Glutamatergic neuron (in vitro differentiated cells): ENCODE measurements at places on chromosomes 7 and 10.

GRCh38 chr7:75055155-75055554 is 18.4 kb downstream of the RCC1L start:
- no peak for DNase-seq

DNA sequence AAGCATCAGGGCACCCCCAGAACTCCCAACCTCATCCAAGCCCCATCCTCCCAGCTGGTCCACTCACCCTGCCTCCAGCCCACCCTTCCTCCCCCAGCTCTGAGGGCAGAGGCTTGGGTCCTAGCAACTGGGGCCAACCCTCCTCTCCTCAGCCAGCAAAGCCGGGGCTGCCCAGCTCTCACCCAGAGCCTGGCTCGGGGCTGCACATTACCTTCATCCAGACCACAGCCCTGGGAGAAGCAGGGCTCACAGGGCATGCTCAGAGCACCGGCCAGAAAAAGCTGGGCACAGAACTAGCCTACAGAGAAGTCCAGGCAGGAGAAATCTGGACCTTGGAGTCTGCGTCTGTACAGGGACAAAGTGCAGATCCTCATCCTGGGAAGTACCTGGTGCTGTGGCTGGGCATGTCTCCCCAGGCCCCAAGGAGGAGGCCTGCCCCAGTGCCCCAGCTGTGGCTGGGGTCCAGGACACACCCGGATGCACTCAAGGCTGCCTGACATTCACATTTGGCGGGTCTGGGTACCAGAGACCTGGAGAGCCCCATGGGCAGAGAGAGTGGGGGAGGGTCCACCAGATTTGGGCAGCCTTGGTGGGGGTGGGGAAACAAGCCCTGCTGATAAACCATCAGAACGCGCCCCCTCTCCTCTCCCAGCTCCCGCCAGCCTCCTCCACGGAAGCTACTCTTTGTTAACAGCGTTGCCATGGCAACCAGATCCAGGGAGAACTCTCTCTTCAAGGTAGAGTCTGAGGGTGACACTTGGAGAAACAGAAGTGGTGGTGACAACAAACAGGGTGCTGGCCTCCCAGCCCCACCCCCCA is 5.1 kb downstream of the RASGEF1A start:
- no peak for DNase-seq

DNA sequence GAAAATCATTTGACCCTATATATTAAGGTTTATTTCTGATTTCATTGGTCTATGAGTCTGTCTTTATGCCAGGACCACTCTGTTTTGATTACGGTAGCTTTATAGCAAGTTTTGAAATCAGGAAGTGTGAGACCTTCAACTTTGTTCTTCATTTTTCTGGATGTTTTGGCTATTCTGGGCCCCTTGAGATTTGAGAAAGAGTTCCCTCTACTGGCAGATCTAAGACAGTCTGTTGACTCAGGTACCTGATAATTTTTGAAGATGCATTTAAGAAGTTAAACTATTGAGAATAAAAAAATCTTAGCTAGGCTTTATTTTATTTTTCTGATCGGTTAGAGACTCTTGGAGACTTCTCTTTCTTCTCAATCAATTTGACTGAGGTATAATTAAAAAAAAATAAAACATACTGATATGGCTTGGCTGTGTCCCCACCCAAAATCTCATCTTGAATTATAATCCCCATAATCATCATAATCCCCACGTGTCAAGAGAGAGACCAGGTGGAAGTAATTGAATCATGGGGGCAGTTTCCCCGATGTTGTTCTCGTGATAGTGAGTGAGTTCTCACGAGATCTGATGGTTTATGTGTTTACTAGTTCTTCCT is 209.2 kb downstream of the SNX10 start:
- DNase-seq: no peak

- peak; percentile 87 for DNase-seq
Measured at GRCh38 chr7:20330239-20330927, at the start of gene ITGB8. Gene ITGB8 (plus strand): TSS chr7:20330900. CDS start chr7:20331807, 907 bp downstream.

- DNase-seq: no peak
Measured at GRCh38 chr10:79285315-79286197, 61.7 kb upstream of the PPIF start.

- DNase-seq: no peak
Measured at GRCh38 chr10:121526135-121526790, 72.0 kb downstream of the FGFR2 start.

GRCh38 chr7:12967322-12967721 is 279.9 kb downstream of the ARL4A start:
- DNase-seq: no peak

DNA sequence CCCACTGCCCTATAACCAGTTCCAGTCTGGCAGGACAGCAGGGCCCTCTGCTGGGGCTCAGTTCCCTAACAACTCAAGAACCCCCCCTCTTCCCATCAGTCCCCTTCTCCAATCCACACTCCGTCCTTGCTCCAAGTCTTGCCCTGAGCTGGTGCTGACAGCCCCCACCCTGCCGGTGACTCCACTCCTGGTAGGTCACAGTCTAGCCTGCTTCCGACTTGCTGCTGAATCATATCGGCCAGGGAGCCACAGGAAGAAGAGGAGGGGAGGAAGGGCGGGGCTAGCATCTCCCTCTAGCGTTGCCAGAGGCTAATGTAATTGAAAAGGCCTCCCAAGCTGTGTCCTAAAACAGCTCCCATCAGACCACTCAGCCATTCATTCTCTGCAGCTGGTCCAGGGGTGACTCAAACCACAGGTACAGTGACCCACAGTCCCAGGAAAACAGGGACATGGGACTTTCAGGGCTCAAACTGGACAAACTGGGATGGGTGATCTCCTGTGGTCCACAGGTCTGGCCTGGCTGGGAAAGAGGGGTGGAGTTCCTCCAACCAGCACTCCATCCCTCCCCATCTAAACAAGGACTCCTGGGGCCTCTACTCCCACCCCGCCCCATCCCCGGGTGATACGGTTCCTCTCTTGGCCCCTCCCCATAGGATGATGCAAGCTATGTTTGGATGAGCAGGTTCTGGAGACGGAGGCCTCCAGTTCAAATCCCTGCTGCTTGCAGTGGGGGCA is 158.8 kb downstream of the SH3PXD2A start:
- DNase-seq: peak; percentile 60

DNA sequence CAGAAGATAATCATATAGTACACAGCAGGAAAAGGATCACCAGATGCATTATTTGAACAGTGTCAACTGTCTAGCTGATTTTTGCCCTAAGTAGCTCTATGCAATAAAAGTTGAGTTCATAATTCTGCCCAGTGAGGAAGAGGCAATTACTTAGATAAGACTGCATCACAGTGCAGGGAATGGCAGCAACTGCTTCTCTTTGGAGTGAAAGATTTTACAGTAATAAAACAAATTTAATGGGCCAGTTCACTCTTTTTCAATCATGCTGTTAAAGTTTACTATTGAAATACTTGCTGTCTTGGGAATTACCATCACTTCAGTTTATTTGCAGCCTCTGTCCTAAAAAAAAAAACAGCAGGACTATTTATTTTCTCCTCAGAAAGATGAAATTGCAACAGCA is 907.9 kb downstream of the ANKRD7 start:
- no peak for DNase-seq

DNA sequence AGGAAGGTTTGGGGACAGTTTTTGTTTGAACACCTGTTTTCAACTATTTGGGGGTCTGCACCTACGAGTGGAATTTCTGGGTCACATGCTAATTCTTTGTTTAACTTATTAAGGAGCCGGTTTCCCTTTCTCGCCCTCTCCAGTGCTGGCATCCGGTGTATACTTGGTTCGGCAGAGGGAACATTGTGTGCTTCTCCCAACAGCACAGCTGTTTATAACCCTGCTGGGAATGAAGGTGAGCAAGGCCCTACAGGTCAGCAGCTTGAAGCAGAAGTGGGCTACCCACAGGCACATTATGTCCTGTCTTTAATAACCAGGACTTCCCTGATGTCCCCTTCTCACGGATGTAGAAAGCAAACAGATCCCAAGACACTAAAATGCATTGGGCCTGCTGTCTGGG is 87.5 kb upstream of the PDCD4 start:
- no peak for DNase-seq

- no peak for DNase-seq
Measured at GRCh38 chr7:142669074-142669654, 80.1 kb upstream of the PRSS1 start.

DNA sequence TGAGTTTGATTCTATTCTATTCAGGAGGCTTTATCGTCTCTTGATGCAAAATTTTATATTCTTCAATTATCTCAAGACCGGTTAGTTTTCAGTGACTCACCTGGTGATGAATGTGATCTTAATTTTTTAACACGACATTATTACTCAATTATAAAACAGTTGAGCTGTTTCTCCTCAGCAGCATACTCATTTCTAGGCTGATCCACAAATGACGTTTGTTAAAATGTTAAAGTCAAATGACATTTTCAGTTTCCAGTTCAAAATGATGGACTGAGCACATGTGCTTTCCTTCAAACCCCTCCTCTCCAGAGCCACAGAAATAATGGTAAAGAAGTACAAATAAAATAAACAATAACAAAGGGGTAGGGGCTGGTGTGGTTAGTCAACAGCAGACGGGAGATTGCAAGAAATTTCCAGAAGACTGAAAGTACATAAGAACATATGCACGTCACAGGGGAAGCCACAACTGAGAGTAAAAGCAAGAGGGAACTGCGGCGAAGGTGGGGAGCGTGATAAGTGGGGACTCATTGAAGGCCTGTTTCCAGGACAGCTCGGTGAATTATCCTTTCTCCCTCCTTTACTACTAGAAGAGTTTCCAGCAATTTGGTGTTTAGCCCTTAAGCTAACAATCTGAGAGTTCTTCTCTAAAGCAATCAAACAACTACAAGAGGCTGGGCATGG is 10.9 kb downstream of the MACROH2A2 start:
- no peak for DNase-seq
